ENCODE measurements at places on chromosomes 11 and 22. TPM values are rescaled to one million over a fixed set of nuclear protein-coding genes. Genes with fewer than 3 reads are reported as not detected.

- DNase-seq = peak; percentile 45
Measured at GRCh38 chr11:13238879-13239514, 38.6 kb upstream of the BMAL1 start.

GRCh38 chr11:3015796-3016195 lies 23.7 kb upstream of the NAP1L4 start:
- DNase-seq = no peak

DNA sequence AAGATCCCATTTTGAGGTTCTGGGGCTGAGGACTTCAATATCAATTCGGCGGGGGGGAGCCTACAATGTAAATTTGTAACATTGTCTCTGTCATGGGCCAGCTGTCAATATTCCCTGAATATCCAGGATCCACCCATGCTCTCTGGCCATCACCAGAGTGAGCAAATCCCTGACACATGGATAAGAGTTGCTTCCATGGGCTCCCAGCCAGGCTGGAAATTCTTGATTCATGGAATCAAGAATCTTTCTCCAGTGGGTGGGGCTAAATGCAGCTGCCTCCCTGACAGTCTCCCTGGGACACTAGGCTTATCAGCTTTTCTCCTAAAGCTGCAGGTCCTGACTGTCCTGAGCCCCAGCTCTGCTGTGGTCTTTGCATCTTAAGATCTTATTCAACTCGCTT lies 86.9 kb upstream of the IGLL5 start:
- DNase-seq = no peak

DNA sequence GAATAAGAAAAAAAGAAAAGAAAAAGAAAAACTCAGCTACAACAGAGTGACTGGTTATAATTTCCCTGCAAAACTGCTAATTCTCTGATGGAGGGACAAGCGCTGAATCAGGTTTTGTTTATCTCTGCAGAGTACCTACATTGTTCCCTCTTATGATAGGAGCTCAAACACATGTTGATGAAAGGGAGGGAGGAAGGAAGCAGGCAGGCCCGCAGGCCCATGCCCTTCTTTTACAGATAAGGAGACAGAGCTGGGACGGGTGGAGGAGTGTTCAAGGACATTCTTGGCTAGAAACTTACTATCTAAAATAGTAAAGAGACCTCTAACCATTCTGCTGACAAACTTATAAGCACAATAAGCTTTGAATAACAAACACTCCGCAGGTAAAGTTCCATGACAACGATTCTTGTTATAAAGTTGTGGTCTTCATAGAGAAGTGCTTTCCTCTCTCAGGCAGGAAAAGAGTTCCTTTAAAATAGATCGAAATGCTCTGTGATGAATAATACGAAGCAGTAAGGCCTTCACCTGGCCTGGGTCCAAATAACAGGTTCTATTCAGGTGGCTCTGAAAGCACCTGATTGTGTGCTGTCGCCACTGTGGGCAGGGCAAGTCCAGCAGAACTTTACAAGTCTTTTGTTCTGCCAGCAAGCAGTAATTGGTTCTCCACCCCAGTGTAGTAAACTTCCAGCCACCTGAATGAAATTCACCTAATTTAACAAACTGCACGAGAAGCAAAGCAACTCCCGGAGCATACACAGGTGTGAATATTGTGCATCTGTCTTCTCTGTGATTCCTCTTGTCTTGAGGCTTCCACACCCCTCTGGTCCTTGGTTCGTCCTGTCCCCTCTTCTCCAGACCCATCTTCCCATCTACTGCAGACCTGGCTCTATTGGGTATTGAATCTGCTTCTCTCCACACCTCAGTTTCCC lies 15.3 kb upstream of the MICAL2 start:
- no peak for DNase-seq

DNA sequence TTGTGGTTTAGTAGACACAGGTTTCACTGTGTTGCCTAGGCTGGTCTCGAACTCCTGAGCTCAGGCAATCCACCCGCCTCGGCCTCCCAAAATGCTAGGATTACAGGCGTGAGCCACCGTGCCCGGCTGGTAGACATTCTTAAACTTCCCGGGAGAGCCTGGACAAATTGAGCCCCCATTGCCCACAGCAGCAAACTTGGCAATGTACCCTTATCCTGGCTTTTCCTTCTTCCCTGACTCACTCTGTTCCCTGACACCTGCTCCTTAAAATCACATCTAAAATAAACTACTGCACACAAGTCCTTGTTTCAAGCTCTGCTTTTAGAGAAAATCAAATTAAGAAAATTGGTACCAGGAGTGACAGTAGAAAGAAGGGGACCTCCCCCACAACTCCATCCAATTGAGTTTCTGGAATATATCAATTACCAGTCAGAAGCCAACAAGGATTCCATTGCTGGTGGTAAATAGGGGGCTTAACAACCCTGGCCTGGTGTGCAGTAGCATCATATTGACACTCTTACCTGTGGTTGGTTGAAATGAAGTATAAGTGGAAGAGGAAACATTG lies 7.4 kb upstream of the MCHR1 start:
- no peak for DNase-seq

- no peak for DNase-seq
Measured at GRCh38 chr11:30009060-30009459, 7.8 kb downstream of the KCNA4 start.

DNA sequence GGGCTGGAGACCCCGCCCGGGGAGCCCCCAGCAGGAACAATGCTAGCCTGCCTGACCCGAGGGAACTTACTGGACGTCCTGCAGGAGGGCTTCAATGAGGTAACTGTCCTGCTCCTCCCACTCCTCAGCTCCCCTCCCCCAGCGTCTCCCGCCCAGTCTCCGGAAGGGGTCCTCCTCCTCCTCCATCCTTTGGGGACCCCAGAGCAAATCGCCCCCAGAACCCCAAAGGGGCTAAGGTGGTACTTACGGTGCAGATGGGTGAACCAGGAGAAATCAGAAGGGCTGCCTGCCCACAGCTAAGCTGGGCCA lies 272 bp downstream of the DIXDC1 start:
- no peak for DNase-seq

- DNase-seq = no peak
Measured at GRCh38 chr11:114153224-114153623, 93.7 kb downstream of the ZBTB16 start.

DNA sequence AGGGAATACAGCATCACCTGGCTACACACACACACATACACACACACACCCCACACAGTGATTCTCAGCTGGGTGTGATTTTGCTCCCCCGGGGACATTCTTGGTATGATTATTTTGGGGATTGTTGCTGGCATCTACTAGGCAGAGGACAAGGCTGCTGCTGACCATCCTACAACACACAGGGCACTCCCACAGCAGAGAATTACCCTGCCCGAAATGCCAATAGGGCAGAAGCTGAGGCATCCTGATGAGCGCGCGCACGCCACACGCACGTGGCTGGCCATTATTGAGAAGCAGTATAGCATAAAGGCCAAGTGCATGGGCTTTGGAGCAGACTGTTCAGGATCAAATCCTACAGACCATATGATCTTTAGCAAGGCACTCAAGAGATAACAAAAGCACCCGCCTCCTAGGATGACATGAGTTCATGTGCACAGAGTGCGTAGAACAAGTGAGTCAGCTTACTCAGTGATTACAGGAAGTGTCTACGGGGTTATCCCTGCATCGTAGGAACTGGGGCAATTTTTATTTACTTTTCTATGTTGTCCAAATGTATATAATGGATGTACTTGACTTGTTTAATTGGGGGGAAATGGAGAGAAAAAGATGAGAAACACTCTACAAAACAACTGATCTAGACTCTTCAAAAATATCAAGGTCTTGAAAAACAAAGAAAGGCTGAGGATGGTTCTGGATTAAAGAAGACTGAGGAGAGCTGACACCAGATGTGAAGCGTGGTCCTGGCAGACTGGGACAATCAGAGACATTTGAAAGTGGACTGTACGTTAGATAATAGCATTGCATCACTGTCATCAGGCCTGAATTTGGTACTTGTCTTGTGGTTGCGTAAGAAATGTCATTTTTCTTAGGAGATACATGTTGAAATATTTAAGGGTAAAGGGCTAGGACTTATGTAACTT lies 7.2 kb upstream of the EHD1 start:
- no peak for DNase-seq

DNA sequence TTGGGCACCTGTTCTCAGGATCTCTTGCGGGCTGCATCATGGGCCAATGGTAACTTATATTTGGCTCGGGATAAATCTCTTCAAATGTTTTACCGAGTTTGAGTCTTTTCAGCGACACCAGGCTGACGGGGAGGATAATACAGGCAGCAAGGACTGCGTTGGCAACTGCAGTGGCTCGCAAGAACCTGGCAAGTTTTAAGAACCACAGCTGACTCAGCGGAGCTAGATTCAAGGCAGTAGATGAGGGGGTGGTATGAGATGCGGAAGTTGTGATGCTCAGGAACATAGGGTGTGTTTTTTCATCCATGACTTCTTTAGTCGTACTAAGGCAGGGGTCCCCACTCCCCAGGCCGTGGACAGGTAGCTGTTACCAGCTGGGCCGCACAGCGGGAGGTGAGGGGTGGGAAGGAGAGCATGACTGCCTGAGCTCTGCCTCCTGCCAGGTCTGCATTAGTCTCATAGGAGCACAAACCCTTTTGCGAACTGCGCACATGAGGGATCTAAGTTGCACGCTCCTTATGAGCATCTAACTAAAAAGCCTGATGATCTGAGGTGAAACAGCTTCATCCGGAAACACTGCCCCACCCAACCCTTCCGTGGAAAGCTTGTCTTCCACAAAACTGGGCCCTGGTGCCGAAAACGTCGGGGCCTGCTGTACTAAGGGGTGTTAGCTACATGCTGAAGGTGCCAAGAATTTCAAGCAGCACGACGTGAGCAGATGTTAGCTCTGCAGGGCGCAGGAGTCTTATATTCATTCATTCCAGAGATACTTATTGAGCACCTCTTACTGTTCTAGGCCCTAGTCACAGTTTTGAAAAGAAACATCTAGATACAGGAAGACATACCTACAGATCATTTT lies 6.4 kb upstream of the JAM3 start:
- DNase-seq = no peak

- no peak for DNase-seq
Measured at GRCh38 chr11:119044708-119045107, 12.3 kb downstream of the HYOU1 start.

DNA sequence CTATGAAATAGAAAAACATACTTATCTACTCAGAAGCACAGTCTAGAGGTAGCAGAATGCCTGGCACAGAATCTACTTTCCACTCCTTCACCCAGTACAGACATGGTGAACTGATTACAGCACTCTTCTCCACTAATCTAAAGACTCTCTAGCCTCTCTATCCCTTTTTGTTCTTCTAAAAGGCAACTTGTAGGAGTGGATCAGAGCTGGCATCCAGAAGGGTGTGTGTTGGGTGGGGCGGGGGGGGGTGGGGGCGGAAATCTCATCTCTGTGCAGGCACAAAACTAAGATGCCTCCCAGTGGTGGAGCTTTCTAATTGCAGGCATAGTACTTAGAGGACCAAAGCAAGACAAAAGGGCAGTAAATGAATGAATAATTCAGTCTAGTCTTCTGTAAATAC lies 11.5 kb upstream of the EMID1 start:
- no peak for DNase-seq

- DNase-seq = no peak
Measured at GRCh38 chr11:2759228-2760195, 59.7 kb upstream of the KCNQ1OT1 start.

DNA sequence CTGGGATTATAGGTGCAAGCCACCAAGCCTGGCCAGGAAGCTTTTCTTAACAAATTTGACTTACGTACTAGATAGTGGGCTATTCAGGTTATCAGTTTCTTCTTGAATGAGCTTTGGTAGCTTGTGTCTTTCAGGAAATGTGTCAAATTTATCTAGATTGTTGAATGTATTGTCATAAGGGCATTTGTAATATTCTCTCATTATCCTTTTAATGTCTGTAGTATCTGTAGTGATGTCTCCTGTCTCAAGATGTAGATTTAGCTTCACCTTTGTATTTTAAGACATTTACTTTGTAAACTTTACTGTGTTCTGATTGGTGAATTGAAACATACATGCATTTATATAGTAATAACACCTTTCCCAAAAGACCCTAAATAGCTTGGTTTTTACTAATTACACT lies 20.7 kb downstream of the ARHGAP8 start:
- no peak for DNase-seq

DNA sequence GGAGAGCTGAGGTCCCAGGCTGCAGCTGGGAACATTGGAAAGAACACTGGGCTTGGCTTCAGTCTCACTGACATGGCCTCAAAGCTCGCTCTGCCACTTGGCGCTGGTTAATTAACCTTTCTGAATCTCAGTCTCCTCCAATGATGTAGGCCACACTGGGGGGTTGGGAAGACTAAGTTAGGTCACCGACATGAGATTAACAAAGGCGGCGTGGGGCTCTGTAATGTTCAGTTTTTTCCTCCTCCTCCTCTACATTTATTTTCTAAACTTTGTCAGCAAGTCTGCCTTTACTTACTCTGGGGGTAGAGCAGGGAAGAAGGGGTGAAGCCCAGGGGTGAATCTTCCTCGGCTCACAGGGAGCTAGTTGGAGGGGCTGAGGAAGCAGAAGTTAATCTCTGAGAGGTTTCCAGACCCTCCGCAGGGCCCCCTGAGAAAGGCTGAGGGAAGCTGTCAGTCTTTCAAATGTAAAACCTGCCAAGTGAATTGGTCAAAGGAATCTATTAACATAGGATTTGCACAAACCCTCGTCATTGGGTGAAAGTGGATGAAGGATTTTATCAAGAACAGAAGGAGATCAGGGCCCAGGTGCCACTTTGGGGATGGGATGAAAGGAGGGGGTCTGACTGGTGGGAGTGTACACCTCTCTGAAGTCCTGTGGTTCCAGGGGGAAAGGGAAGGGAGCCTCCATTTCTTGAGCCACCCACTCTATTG lies 32.1 kb upstream of the TENM4 start:
- no peak for DNase-seq

DNA sequence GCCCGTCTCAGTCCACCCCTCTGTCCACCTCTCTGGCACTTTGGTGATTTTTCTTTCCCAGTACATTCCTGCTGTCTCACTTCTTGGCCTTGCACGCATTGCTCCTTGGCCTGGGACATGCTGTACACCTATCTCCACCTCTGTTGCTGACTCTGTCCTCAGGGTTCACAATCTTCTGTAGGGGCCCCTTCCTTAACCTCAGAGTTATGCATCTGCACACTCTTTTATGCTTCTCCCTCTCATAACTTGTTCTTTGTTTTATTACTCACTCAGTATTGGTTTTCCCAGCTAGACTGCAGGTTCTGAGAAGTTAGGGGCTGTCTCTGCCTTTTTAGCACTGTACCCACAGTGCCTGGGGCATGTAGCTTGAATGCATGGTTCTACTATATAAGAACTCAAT lies 139.1 kb upstream of the MTMR2 start:
- no peak for DNase-seq

Gene RASSF10
- not detected for total RNA-seq

Gene ADORA2A
- 44.6 TPM for total RNA-seq

Gene TTC38
- total RNA-seq = 6.0 TPM

Gene PRODH
- 0.19 TPM for total RNA-seq

Measured in activated T-cell treated with anti-CD3 and anti-CD28 coated beads, Interleukin-2, amount 50 U/mL, for 4 hours (primary cell).